ENCODE measurements at places on chromosomes 7 and 10.

- no peak for DNase-seq
Measured at GRCh38 chr10:17227367-17228090, 512 bp upstream of the VIM start.

DNA sequence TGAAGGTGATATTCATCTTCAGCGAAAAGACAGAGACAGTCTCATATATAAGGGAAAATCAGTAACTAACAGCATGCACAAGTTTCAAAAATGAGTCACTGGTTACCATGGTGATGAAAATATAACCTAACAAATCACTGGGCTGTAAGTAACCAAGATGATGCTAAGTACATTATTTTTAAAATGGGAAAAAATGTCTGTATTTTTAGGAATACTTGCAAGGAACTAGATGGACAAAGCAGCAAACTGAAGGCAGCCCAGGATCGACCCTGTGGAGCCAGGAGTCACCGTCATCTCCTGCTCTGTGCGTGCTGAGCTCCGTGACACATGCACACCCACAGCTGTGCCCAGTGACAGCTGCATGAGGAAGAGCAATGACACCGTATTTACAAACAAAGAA is 137.3 kb downstream of the ELMO1 start:
- peak; percentile 14 for DNase-seq

GRCh38 chr7:54729107-54729506 is 29.9 kb downstream of the SEC61G start:
- DNase-seq = no peak

DNA sequence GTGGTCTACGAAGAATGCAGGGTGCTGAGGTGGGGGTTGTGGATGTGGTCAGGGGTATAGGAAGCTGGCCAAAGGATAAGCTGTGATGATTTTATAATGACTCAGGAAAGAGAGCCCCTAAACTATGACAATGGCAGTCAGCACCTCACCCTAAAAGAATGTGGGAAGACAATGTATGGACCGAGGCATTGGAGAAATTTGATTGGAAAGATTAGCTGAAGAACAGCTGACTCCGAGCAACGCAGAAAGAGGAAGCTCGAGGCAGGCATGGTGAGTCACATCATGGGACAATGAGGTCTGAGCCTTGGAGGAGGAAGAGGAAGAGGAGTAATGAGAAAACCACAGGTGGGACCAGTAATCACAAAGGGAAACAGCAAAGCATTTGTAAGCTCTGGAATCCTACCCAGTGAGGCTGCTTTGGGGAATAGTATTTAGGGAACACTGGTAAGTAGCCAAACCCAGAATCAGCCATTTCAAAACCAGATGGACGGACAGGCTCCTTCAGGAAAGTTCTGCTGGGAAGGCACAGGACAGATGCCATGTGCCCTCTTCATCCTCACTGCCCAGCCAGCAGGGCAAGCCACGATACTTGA is 295.4 kb downstream of the PRPF18 start:
- no peak for DNase-seq

- DNase-seq = no peak
Measured at GRCh38 chr10:110010486-110011378, 2.9 kb downstream of the ADD3 start.

DNA sequence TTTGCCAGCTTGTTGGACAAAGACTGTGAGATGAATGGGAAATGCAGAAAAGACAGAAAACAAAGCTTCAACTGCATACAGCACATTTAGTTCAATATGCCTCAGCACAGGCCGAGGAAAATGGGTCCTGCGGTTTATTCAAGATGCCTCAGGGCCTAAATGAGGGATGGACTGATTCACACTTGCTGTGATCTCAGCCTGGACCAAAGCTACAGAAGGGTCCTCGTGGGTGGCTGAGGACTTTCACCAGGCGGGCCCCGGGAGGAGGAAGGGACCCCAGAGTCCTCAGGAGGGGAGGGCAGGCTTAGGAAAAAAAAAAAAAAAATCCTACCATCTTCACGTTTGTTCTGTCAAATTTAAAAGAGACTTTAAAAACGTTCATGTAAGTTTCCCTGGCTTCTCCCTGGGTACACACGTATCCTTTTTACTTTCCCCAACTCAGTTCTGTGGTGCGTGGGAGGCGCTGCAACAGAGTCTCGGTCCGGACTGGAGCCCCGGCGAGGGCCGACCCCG is 624 bp upstream of the ZNF783 start:
- no peak for DNase-seq

DNA sequence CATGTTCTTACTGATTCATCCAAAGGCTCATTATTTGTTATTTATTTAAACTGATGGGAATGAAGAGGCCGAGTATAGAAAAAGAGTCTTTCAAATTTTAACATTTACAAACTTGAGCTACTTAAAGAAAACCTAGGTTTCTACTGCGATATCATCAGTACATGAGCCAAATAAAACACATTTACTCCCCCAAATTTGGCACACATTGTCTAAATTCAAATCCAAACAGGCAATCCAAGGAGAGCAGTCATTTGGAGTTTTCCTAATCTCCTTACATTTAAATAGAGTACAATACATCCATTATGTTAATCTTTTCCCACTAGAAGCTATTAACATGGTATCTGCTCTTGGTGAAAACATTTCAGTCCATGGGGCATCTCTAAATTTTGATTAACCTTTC is 2.2 kb downstream of the NMT2 start:
- no peak for DNase-seq

- no peak for DNase-seq
Measured at GRCh38 chr7:116315803-116316202, 105.5 kb downstream of the TES start.

- no peak for DNase-seq
Measured at GRCh38 chr7:13072014-13072413, 384.6 kb downstream of the ARL4A start.

GRCh38 chr7:116686812-116687419 is 14.9 kb downstream of the MET start:
- no peak for DNase-seq

GRCh38 chr10:101939008-101939648 is 95.5 kb upstream of the KCNIP2 start:
- no peak for DNase-seq

- no peak for DNase-seq
Measured at GRCh38 chr7:105439174-105439893, 50.6 kb upstream of the SRPK2 start.

DNA sequence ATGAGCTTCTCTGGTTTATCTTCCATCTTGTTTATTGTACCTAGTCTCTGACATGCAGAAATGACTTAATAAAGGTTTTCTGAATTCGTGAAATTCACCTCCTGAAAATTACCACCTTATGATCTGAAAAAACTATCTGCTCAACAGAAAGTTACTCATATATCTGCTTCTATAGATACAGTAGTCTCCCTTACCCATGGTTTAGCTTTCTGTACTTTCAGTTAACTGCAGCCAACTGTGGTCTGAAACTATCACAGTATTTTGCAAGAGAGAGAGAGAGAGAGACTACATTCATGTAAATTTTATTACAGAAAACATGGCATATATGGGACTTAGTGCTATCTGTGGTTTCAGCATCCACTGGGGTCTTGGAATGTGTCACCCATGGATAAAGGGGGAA is 909.0 kb upstream of the C7orf33 start:
- no peak for DNase-seq

GRCh38 chr10:89531359-89531758 is 4.0 kb downstream of the SLC16A12 start:
- DNase-seq = no peak

Data from activated T-helper 1 cell treated with anti-CD3 and anti-CD28 coated beads, Interleukin-2, amount 50 U/mL, for 16 hours (primary cell).